Osteocyte (in vitro differentiated cells): ENCODE measurements at places on chromosomes 5 and 9. TPM values are rescaled to one million over a fixed set of nuclear protein-coding genes. Genes with fewer than 3 reads are reported as not detected.

Gene ADAMTS12
- 13.9 and 15.5 TPM in 2 replicates for total RNA-seq

Gene LMX1B
- total RNA-seq = 0.18 and 0.27 TPM in 2 replicates

Gene ZNF484
- 9.5 and 11.5 TPM in 2 replicates for total RNA-seq

Gene SPATA31A3
- total RNA-seq = not detected in 2 replicates

Gene PRPF4
- total RNA-seq = 21.0 and 22.0 TPM in 2 replicates

Gene ORM1
- total RNA-seq = not detected in 2 replicates

Gene DNAJA1
- 132 and 139 TPM in 2 replicates for total RNA-seq

- peaks cover 12% of the 10 kb centered on the region for H3K27me3 ChIP-seq
- no peak for DNase-seq
- no peaks in the 10 kb centered on the region for H3K36me3 ChIP-seq
- H3K27ac ChIP-seq = no peak overlapping the region
- H3K4me3 ChIP-seq = no peak overlapping the region
Measured at GRCh38 chr9:13295556-13295955, 16.1 kb upstream of the MPDZ start.

DNA sequence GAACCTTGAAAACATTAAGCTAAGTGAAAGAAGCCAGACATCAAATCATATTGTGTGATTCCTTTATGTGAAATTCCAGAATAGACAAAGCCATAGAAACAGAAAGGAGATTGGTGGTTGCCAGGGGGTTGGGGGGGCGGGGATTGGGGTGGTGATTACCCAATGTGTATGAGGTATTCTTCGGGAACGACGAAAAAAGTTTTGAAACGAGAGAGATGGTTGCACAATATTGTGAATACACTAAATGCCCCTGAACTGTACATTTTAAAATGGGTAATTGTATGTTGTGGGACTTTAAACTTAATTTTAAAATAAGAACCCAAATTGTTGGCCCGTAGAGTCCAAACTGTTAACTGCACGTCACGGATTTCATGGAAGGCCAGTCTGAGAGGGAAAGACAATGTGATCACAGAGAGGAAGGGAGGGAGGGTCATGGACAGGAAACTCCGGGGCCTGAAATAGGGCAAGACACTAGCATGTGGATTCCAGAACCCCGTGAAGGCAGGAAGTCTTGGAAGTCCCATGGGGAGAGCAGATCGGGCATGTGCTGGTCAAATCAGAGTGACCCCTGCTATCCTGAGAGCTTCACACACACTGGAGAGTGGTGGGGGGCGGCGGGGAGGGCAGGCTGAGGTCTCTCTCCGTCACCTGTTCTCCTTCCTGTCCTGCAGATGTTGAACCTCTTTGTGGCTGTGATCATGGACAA is 218.4 kb downstream of the CACNA1B start:
- H3K36me3 ChIP-seq = no peaks in the 10 kb centered on the region
- no peaks in the 10 kb centered on the region for H3K4me1 ChIP-seq
- no peaks in the 10 kb centered on the region for H3K27me3 ChIP-seq
- no peak overlapping the region for H3K27ac ChIP-seq

DNA sequence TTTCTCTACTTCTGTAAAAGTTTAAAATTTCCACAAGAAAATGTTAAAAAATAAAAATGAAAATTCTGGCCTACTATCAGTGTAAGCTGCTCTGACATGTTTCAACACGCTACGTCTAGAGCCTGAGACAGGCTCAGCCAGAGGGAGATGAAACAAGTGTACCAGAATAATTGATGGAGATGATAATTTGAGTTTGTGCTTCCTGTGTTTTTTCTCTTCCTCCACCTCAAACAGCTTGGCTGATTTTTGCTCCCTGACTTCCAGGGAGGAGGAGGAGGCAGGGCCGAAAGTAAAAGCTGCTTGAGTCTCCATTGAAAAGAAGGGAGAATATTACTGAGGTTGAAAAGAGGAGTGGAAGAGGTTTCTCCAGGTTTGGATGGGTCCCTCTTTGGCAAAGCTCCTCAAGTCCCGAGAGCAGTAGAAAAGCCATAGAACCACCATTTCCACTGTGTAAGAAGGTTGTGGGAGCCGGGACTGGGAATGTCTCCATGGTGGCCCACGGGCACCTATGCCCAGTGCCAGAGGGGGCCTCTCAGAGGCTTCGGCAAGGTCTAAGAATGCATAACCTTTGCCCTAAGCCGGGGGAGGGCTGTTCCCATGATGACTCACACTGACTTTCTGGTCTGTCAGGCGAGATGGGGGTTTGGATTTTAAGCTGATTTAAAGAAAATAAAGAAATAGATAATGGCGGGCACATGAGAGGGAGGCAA is 95.1 kb downstream of the HRH2 start:
- no peak overlapping the region for H3K4me3 ChIP-seq
- H3K27me3 ChIP-seq = no peaks in the 10 kb centered on the region
- DNase-seq = peak; percentile 73

DNA sequence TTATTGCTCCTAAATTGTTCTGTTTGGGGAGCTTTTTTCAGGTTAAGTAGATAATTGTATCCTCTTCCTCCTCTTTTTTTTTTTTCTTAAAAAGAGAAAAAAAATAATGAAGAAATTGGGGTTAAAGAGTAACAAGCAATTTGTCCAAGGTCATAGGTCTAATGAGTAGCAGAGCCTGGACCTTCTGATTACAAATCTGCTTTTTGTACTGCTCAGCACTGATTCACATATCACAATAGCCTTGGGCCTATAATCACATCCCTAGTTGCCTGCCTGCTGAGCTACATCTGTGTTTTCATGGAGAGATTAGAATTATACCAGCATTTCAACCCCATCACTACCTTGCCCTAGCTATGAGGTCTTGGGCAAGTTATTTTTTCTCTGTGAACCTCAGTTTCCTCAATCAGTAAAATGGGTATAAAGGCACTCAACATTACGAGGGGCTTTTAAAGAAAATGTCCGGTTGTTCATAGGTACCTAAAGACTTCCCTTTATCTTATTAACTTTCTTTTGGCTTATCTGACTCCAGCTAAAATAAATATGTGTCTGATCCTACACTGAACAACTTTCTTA is 152.3 kb downstream of the BAAT start:
- DNase-seq = no peak
- H3K36me3 ChIP-seq = no peaks in the 10 kb centered on the region
- no peaks in the 10 kb centered on the region for H3K4me1 ChIP-seq
- no peak overlapping the region for H3K4me3 ChIP-seq
- peaks cover 17% of the 10 kb centered on the region for H3K27me3 ChIP-seq

- DNase-seq = no peak
- H3K4me3 ChIP-seq = no peak overlapping the region
- H3K36me3 ChIP-seq = no peaks in the 10 kb centered on the region
- no peaks in the 10 kb centered on the region for H3K4me1 ChIP-seq
- H3K27me3 ChIP-seq = peaks cover 19% of the 10 kb centered on the region
- no peak overlapping the region for H3K27ac ChIP-seq
Measured at GRCh38 chr9:71036501-71036900, 84.9 kb downstream of the TRPM3 start.

DNA sequence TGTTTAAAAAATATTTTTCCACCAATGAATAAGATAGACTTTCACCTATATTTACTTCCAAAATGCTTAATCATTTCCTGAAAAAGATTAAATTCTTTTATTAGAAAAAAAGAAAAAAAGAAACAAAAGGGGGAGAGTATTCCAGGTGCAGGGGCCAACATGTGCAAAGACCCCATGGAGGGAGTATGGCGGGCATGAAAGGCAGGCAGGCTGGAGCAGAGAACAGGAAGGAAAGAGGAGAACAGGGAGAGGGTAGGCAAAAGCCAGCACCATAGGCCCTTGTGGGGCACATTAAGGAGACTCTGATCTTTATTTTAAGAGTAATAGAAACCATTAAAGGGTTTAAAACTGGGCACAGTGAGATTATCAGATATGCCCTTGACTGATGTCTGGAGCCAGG is 16.5 kb upstream of the SAP30L start:
- H3K27me3 ChIP-seq = no peaks in the 10 kb centered on the region
- peaks cover under 1% of the 10 kb centered on the region for H3K36me3 ChIP-seq
- DNase-seq = no peak

DNA sequence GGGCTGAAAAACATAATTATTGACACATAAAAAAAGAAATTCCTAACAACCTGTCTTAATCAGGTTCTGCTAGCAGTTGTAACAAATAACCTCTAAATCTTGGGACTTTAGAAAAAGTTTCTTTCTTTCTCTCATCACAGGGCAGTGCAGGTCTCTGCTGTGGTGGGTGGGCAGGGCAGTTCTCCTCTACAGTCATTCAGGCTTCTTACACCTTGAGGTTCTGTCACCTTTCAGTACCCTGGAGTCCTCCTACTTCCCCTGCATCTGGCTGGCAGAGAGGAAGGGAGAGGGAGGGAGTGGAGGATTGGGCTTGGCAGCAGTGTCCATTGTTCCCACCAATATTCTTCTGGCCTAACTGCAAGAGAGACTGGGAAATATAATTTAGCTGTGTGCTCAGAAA is 112.2 kb upstream of the ANKRD55 start:
- H3K4me3 ChIP-seq = no peak overlapping the region
- H3K36me3 ChIP-seq = no peaks in the 10 kb centered on the region
- no peak overlapping the region for H3K27ac ChIP-seq
- no peaks in the 10 kb centered on the region for H3K27me3 ChIP-seq

DNA sequence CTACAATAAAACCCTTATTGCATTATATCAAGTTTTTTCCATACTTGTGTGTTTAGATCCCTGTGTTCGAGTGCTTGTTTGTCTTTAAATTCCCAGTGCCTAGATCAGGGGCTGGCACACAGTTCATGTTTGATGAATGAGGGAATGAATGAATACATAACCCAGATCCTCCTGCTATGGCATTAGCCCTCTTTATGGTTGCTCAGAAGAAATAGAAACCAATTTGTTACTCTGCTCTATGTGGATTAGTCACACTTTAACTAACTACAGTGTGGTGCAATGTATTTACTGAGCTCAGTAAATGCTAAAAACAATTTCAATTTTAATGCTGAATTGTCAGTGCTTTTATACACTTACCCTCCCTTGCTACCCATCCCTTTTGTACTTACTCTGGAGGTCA is 16.4 kb upstream of the GALNT10 start:
- peaks cover 9% of the 10 kb centered on the region for H3K27me3 ChIP-seq
- DNase-seq = no peak

GRCh38 chr9:128551657-128552152 is 682 bp upstream of the SPTAN1 start:
- H3K27ac ChIP-seq = peak overlapping the region; percentile 97
- no peaks in the 10 kb centered on the region for H3K27me3 ChIP-seq
- H3K4me3 ChIP-seq = peak overlapping the region; percentile 95
- no peak for DNase-seq

DNA sequence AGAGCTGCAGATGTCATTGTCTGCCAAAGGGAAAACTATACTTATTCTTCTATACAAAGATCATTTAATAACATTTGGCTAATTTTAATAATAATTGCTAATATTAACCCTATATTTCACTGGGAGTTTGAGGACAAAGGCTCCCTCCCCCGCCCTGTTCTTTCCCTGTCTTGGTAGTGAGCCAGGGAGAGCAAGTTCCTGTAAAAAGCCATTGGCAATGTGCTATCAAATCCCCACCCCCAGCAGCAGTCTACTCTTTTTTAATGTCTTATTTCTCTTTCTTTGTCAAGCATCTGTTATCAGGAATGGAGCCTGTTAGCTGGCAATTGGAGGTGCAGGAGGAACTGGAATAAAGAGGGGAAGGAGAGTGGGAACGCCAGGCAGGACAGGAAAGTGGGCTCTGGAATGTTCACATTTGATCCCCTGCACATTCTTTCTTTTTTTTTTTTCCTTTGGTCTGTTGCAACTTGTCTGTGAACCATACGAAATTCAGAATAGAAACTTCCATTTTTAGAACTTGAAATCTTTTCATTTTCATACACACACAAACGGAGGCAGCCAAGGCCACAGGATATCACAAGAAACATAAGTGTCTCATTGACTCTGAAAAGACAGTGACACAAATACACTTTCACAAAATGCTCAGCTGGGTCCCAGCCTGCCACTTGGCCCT is 664.8 kb upstream of the ZNF608 start:
- no peak for DNase-seq
- H3K27ac ChIP-seq = peak overlapping the region; percentile 99
- peaks cover 61% of the 10 kb centered on the region for H3K4me1 ChIP-seq
- H3K27me3 ChIP-seq = no peaks in the 10 kb centered on the region

- peaks cover 1% of the 10 kb centered on the region for H3K36me3 ChIP-seq
- H3K4me3 ChIP-seq = no peak overlapping the region
- no peak for DNase-seq
- no peak overlapping the region for H3K27ac ChIP-seq
- H3K27me3 ChIP-seq = no peaks in the 10 kb centered on the region
Measured at GRCh38 chr9:4009006-4009511, 290.8 kb downstream of the GLIS3 start.

DNA sequence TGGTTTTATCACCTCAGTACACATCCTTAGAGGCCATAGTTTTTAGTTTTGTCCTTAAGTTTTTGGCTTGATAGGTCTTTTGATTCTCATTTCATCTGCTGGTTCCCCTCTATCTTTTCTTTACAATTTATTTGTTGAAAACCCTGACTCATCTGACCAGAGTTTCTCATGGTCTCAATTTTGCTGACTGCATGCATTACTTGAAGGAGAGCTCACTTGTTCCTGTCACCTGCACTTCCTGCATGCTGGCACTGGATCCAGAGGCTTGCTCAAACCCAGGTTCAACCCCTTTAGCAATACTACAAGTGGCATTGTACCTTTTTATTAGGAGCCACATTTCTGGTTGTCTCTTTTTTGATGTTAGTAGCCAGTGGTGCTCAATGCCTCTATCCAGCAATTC is 26.7 kb downstream of the FBXO10 start:
- no peak overlapping the region for H3K27ac ChIP-seq
- no peaks in the 10 kb centered on the region for H3K27me3 ChIP-seq
- H3K36me3 ChIP-seq = peaks cover 4% of the 10 kb centered on the region
- no peak overlapping the region for H3K4me3 ChIP-seq

DNA sequence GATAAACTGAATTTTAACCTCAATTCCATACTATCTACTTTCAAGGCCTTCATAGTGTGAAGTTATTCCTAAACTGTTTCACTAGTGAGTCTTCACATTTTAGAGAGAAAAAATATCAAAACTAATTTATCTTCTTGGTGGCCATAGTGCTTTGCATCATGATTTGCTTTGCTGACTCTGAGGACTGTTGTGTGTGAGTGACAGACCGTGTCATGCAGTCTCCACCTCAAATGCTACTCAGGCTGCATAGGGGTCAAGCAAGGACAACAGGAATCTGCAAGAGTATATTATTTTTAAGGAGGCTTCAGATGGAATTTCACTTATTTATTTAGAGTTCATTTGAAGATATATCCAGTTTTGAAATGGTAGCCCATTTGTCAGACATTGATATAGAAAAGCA is 34.5 kb downstream of the MACIR start:
- no peaks in the 10 kb centered on the region for H3K27me3 ChIP-seq
- H3K4me3 ChIP-seq = no peak overlapping the region
- no peak for DNase-seq
- H3K4me1 ChIP-seq = peaks cover 19% of the 10 kb centered on the region
- H3K36me3 ChIP-seq = no peaks in the 10 kb centered on the region

GRCh38 chr5:94217745-94218144 is 400.7 kb downstream of the KIAA0825 start:
- peaks cover 8% of the 10 kb centered on the region for H3K4me1 ChIP-seq
- no peak for DNase-seq
- no peak overlapping the region for H3K4me3 ChIP-seq
- no peaks in the 10 kb centered on the region for H3K27me3 ChIP-seq

- peaks cover 2% of the 10 kb centered on the region for H3K4me1 ChIP-seq
- no peak overlapping the region for H3K4me3 ChIP-seq
- no peaks in the 10 kb centered on the region for H3K36me3 ChIP-seq
- H3K27ac ChIP-seq = no peak overlapping the region
Measured at GRCh38 chr5:117738571-117738970, 1163.9 kb upstream of the SEMA6A start.
